Ascending aorta (tissue), 2 donors: ENCODE measurements at places on chromosomes 5 and 9. TPM values are rescaled to one million over a fixed set of nuclear protein-coding genes. Genes with fewer than 3 reads are reported as not detected.

SPATA6L gene
- total RNA-seq, result not detected

DDX4 gene
- not detected for total RNA-seq

PCA3 gene
- not detected for total RNA-seq

AMBP gene
- 6.6 TPM for total RNA-seq

FBXO10 gene
- total RNA-seq, result 8.2 TPM

ARSI gene
- total RNA-seq, result not detected

GCNT1 gene
- 0.21 TPM for total RNA-seq

TRAF1 gene
- total RNA-seq, result 16.7 TPM

HRH2 gene
- 7.5 TPM for total RNA-seq

SPINK9 gene
- total RNA-seq, result not detected

OTP gene
- not detected for total RNA-seq

CNTNAP3 gene
- 9.0 TPM for total RNA-seq

PROB1 gene
- 4.3 TPM for total RNA-seq

SLC46A2 gene
- total RNA-seq, result not detected

PRLR gene
- 0.43 TPM for total RNA-seq

TLE1 gene
- total RNA-seq, result 58.5 TPM

RFESD gene
- not detected for total RNA-seq

FOXD4L5 gene
- total RNA-seq, result not detected

MATR3 gene
- total RNA-seq, result 58.8 TPM

ECM2 gene
- 20.1 TPM for total RNA-seq

EPB41L4A gene
- 9.4 TPM for total RNA-seq

SLC36A2 gene
- total RNA-seq, result 0.75 TPM

SEMA5A gene
- total RNA-seq, result 18.4 TPM

KCNIP1 gene
- total RNA-seq, result not detected

TXNDC8 gene
- not detected for total RNA-seq

SLC4A9 gene
- total RNA-seq, result not detected

AGPAT2 gene
- 129 TPM for total RNA-seq

IFNA10 gene
- total RNA-seq, result not detected

KLHL3 gene
- 7.5 TPM for total RNA-seq

DOK3 gene
- total RNA-seq, result 0.32 TPM

OLFM1 gene
- 102 TPM for total RNA-seq

FAXDC2 gene
- total RNA-seq, result 25.3 TPM

PCDHA6 gene
- not detected for total RNA-seq

DRD1 gene
- 0.11 TPM for total RNA-seq

FRMPD1 gene
- total RNA-seq, result not detected

CD72 gene
- not detected for total RNA-seq

VCAN gene
- 333 TPM for total RNA-seq

PANK3 gene
- total RNA-seq, result 20.9 TPM

PCDHGB1 gene
- 1.8 TPM for total RNA-seq

LRRC19 gene
- total RNA-seq, result not detected
